ENCODE measurements at places on chromosomes 7 and 10.

DNA sequence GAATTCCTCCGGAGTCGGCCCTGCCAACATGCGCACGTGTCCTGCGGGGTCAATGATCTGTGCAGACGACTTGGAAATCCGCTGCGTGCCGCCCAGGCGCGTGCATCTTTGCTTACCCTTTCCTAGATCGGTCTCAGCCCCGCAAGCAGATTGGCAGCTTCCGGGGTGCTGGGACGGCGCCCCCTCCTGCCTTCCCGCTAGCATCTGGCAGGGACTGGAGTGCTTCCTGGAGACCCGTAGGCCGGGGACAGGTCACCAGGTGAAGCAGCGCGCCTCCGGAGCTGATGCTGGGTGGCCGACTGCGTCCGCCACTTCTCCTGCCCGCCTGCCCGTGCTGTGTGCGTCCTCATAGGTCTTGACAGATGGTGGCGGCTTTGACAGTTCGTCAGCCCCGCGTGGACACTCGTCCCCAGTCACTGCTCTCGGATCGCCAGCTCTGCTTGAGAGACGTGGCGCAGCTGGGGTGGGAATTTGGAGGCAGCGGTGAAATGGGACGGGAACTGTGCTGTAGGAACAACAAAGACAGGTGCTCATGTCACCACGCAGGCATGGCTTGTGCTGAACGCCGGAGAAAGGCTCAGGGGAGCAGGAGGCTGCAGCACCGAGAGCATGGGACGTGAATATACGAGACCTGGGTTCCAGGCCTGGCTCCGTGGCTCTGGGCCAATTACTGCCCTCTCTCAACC lies 21.9 kb upstream of the KCNK18 start:
- DNase-seq = peak; percentile 3

GRCh38 chr10:70131560-70131937 lies 1.1 kb downstream of the AIFM2 start:
- no peak for DNase-seq

DNA sequence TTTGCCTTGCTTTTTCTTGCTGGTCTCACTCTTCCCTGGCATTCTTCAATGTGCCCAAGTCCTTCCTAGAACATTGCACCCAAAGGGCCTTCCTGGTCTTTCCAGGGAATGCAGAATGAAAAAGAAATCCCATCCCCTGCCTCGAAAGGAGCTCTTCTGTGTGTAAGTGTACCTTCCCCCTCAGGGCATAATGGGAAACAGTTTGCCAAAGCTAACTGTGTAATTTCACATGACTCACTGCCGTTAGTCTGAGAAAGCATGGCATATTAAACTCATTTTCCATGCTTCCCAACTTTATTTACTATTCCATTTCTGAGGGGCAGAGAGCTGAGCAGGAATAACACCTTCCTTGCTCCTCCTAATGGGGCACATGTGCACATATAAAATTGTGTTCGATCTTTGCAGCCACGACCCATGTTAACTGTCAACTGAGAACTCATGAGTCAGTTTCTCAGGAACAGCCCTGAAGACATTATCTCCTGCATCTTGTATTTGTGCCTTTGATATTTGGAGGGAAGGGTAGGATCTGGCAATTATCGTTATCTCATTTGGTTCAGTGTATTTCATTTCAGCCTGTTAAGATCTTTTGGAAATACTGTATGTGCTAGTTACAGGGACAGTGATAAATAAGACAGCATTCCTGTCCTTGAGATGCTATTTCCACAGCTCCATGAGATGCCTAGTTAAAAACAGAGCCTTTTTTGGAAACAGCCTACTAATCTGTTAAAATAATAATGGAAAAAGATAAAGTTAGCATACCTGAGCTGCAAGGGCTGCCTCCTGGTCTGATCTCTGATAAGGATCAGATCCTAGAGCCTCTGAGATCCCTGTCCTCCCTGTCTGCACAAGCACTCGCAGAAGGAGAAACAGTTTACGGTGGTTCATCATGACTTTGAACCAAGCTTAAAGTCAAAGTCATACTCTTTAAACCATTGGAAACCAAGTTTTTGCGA lies 42.3 kb downstream of the IKZF1 start:
- peak; percentile 75 for DNase-seq

DNA sequence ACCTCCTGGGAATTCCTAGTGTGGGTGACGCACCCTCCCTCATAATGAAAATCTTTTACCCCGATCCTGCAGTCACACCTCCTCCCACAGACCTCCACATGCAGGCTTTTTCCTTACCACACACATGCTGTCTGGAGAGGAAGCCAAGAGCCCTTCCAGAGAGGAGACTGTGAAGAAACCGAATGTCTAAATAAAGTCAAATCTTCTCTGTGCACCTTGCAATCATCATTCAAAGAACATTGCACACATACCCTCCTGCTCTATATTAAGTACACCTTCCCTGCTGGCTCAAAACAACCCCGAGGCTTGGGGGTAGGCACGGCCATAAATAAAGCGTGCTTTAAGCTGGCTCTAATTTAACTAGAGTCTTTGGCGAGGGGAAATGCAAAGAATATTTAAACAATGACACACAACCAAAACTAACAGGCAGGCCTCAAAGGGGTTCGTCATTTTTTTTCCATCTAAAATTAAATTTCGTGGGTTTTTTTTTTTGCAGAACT lies 34.9 kb downstream of the CALML3 start:
- no peak for DNase-seq

- no peak for DNase-seq
Observed at GRCh38 chr7:121020249-121020988, 31.9 kb downstream of the CPED1 start.

GRCh38 chr10:28214219-28214618 lies 88.6 kb downstream of the MPP7 start:
- DNase-seq = no peak

DNA sequence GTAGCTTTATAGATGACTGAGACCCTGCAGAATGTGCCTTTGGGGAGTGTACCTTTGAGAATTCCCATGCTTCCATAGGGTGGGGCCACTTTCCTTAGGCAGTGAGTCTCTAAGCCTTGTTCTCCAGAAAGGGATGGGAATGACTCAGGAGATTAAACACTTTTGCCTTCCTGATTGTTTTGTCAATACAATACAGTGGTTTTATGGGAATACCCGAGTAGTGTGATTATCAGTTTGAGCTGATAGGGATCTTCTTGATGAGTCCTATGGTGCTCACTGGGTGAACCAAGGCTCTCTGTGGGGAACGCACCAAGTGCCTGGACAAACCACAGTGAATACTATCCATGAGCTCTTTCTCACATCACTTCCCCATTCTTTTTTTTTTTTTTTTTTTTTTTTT lies 6.3 kb downstream of the MYOF start:
- no peak for DNase-seq

- DNase-seq = no peak
Observed at GRCh38 chr7:96034940-96035727, 262.8 kb downstream of the DYNC1I1 start.

DNA sequence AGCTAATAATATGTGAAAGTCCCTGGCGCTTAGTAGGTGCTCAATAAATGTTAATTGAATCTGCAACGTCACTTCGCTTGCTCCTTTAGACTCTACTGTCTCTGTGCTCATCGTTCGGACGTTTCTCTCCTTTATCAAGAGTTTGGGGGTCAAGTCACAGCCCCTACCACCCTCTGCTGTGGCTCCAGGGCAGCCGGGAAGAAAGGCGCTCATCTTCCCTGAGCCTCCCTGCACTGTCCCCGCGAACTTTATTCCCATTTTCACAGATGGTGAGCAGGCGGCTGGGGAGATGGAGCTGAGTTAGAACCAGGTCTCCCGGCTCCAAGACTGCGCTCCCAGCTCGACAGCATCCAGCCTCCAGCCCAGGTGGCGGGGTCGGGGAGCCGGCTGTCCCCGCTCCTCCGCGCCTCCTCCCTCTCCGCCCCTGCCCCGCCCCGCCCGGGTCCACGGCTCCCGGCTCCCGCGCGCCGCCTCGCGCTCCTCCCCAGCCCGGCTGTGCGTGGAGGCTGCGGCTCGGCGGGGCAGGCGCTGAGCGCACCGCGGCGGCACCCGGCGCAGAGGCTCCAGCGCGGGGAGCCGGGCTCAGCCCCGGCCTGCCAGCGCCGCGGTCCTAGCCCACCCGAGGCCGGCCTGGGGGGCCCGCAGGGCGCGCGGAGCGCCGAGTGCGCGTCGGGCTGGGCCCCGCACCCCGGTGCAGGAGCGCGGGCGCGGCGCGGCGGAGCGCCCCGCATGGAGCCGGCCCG lies at the start of gene CLEC2L:
Gene CLEC2L (plus strand): TSS at position 487 of the 743 bp plus-strand sequence. CDS start 243 bp downstream, at position 730.
- DNase-seq = no peak

- no peak for DNase-seq
Observed at GRCh38 chr10:61898435-61898778, 3.1 kb upstream of the ARID5B start.

DNA sequence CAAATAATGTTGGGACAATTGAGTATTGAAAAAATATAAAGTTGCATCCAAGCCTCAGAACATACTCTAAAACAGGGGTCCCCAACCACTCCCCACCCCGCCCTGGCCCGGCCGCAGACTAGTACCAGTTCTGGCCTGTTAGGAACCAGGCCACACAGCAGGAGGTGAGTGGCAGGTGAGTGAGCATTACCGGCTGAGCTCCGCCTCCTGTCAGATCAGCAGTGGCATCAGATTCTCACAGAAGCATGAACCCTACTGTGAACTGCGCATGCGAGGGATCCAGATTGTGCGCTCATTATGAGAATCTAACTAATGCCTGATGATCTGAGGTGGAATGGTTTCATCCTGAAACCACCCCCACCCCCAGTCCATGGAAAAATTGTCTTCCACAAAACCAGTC lies 19.4 kb downstream of the HIPK2 start:
- DNase-seq = no peak

GRCh38 chr7:156101355-156101754 lies 289.1 kb upstream of the SHH start:
- no peak for DNase-seq

DNA sequence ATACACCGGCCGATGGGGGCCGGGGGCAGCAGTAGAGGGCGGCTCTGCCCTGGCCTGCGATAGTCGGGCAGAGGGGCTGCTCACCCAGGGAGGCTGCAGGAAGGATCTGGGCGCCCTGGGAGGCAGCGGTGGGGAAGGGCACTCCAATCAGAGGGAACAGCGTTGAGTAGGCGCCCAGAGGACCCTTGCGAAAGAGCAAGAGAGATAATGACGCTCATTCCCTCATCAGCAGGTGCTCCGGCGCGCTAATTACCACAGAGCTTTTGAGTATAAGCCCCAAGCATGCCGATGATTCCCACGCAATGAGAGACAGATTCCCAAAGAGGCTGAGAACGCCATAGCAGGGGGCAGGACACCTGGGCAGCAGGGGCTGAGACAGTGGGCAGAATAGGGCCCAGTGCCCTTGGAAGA lies 215.3 kb downstream of the MAD1L1 start:
- no peak for DNase-seq

GRCh38 chr7:28942168-28942567 lies 16.0 kb downstream of the TRIL start:
- no peak for DNase-seq

GRCh38 chr10:106577266-106577665 lies 587.2 kb downstream of the SORCS1 start:
- DNase-seq = no peak

GRCh38 chr7:132942701-132943100 lies 139.2 kb downstream of the CHCHD3 start:
- no peak for DNase-seq

GRCh38 chr10:61378865-61379264 lies 74.3 kb downstream of the TMEM26 start:
- DNase-seq = no peak

DNA sequence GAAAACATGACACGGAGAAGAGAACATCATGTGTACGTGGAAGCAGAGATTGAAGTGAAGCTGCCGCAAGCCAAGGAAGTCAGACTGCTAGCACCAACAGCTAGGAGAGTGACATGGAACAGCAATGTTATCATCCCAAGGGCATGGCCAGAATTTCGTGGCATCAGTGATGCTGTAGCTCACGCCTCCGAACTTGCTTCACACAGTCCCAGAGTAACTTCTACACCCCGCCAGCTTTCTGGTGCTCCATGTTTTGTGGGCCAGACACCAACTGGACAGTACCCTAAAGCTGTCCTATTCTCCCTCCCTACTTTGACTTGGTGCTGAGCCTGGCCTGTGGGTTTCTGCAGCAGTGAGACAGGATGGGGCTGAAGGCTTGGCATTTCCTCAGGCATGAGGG lies 33.0 kb upstream of the EMX2 start:
- DNase-seq = no peak

DNA sequence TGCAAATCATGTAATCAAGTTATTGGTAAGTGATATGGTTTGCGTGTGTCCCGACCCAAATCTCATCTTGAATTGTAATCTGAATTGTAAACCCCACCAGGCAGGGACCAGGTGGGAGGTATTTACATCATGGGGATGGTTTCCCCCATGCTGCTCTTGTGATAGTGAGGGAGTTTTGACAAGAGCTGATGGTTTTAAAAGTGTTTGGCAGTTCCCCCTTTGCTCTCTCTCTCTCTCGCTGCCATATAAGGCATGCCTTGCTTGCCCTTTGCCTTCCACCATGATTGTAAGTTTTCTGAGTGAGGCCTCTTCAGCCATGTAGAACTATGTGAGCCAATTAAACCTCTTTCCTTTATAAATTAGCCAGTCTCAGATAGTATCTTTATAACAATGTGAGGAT lies 302.6 kb downstream of the THSD7A start:
- no peak for DNase-seq

DNA sequence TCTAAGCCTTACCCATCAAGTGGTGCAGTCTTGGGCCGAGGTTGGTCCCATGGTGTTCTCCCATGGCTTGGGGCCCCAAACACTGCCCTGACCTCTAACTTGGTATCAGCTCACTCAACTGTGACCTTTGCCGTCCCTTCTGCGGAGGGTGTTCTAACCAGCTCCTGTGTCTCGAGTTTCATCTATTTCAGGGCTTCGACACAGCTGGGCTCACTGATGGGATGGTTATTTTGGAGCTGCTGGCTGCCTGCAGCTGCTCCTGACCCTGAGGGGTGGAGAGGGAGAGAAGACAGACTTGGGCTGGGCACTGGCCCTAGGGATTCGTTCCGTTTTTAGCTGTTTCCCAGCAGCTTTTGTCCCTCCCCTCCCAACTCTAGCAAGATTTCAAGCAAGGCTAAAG lies 86.9 kb downstream of the NEURL1 start:
- no peak for DNase-seq

- DNase-seq = no peak
Observed at GRCh38 chr7:64685741-64686140, 19.8 kb downstream of the ZNF107 start.

GRCh38 chr7:127578036-127578684 lies 7.2 kb downstream of the GCC1 start:
- DNase-seq = no peak

GRCh38 chr10:117239721-117240620 lies 943 bp upstream of the SLC18A2 start:
- DNase-seq = no peak

DNA sequence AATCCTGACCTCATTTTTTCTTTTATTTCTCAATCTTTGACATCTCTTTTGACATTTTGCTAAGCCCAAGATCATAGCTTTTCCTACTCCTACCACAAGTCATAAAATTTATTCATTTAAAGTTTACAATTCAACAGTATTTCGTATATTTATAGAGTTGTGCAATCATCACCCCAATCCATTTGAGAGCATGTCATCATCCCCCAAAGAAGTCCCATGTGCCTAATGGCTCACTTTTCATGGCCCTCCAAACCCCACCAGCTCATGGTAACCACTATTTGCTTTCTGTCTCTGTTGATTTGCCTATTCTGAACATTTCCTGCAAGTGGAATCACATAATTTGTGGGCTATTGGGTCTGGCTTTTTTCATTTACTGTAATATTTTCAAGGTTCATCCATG lies 52.5 kb upstream of the GLI3 start:
- no peak for DNase-seq
